Mesenchymal stem cell (in vitro differentiated cells and primary cell): ENCODE measurements at places on chromosomes 2 and 18.

GRCh38 chr2:234836271-234836670, 115.5 kb upstream of the SH3BP4 start:
- peak; percentile 45 for DNase-seq

- no peak for DNase-seq
Measured at GRCh38 chr18:31996007-31996406, 22.6 kb upstream of the RNF125 start.

DNA sequence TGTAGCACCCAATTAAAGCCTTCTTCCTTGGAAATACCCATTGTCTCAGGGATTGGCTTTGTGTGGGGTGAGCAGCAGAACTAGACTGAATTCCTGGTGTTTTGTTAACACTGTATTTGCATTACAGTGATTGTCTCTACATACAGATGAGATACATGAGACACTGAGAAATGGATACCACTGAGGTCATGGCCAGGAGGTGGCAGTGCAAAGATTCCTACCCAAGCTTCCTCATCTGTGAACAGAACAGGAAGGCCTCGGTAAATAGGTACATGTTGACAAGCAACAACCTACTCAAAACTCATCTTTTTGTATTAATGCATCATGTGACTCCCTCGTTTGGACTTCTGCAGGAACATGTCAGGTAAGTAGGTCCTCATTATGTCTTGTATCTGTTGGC, 445.8 kb upstream of the RGPD4 start:
- no peak for DNase-seq

DNA sequence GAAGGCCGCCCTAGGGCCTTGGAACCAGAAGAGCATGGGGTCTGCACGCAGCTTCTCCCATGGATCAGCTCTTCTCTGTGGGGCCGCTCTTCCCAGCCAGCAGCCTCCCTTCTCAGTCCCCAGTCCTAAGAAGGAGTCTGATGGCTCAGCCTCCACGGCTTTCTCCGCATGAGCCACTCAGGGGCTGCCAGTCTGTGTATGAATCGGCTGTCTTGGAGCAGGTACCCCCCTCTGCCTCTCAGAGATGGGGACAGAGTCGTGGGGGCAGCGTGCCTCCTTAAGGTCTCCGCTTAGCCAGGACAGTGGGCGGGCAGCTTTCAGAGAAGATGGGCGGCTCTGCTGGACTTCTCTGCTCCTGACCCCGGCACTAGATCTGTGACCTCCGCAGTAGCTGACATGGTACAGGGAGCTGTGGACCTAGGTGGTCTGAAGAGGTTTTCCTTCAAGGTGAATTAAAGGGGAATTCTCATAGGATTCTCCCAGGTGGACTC, 21.6 kb downstream of the INPP5D start:
- DNase-seq: no peak

- no peak for DNase-seq
Measured at GRCh38 chr2:216205486-216205885, 96.3 kb downstream of the XRCC5 start.
